Progenitor cell of endocrine pancreas (in vitro differentiated cells): ENCODE measurements at places on chromosomes 2 and 18. TPM values are rescaled to one million over a fixed set of nuclear protein-coding genes. Genes with fewer than 3 reads are reported as not detected.

DNA sequence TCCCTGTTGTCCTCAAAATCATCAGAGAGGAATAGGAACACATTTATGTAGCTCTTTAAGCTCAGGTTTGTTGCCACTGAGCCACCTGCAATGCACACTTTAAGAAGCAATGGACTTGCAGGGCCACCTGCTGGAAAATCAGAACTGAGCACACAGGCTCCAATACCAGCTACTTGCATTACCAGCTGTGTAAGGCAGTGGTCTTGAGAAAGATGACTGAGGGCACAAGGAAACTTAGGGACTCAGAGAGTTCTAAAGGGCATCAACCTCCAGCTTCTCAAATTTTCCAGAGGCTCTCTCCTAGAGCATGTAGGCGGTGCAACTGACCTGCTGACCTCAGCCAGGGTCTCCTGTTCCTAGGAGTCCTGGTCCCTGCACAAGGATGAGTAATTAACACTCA, 2.5 kb upstream of the CNDP2 start:
- peaks cover 3% of the 10 kb centered on the region for H3K27me3 ChIP-seq
- peaks cover 13% of the 10 kb centered on the region for H3K4me1 ChIP-seq
- H3K36me3 ChIP-seq, result no peaks in the 10 kb centered on the region
- H3K27ac ChIP-seq, result no peak overlapping the region

DNA sequence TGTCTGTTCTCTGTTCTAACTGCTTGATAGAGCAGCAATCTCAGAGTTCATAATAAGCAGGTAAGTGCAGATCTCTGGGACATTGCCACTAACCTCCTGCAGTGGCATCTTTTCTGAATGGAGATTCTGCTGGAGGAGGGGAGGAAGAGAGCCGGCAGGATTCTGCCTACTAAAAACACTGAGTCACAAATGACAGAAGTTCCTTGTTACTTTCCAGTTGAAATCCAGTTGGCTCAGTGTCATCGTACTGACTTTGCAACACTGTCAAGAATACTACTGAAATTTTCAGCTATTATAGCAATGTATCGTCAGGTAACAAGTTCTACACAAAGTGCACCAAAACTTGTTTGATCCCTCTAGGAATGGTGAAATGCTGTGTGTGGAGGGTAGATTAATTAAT, 79.6 kb upstream of the ST6GAL2 start:
- no peak overlapping the region for H3K4me3 ChIP-seq

Gene EVX2
- total RNA-seq, result not detected in 2 replicates

Gene KCNJ13
- total RNA-seq, result 0.89 and 1.0 TPM in 2 replicates

Gene NT5C1B
- total RNA-seq, result not detected in 2 replicates

Gene ZBTB7C
- 0.57 and 0.95 TPM in 2 replicates for total RNA-seq
